ENCODE measurements at places on chromosomes 3 and 15. TPM values are rescaled to one million over a fixed set of nuclear protein-coding genes. Genes with fewer than 3 reads are reported as not detected.

ITGA11 gene
- 2.6 TPM for total RNA-seq

SPINT1 gene
- total RNA-seq = 3.2 TPM

PLXNB1 gene
- 32.2 TPM for total RNA-seq

RTP1 gene
- total RNA-seq = not detected

CSPG5 gene
- 0.67 TPM for total RNA-seq

GABRR3 gene
- not detected for total RNA-seq

SERPINI2 gene
- total RNA-seq = not detected

ANO10 gene
- total RNA-seq = 44.9 TPM

SLC22A13 gene
- total RNA-seq = under 0.01 TPM

SRGAP3 gene
- 0.98 TPM for total RNA-seq

GOLGA8J gene
- not detected for total RNA-seq

THAP10 gene
- 2.8 TPM for total RNA-seq

KLHL40 gene
- total RNA-seq = not detected

DPPA4 gene
- total RNA-seq = not detected

C3orf62 gene
- total RNA-seq = 0.98 TPM

PRRT3 gene
- 2.0 TPM for total RNA-seq

SLC38A3 gene
- not detected for total RNA-seq

MNS1 gene
- 0.48 TPM for total RNA-seq

WDR6 gene
- 91.5 TPM for total RNA-seq

FHIT gene
- 1.4 TPM for total RNA-seq

ATP8B4 gene
- 0.29 TPM for total RNA-seq

TRIM42 gene
- total RNA-seq = not detected

PCBP4 gene
- total RNA-seq = 30.8 TPM

CHST2 gene
- total RNA-seq = 29.7 TPM

MESP1 gene
- total RNA-seq = 0.10 TPM

CTXN2 gene
- not detected for total RNA-seq

C3orf70 gene
- 0.67 TPM for total RNA-seq

C3orf85 gene
- not detected for total RNA-seq

TGM4 gene
- total RNA-seq = 0.33 TPM

IL17RC gene
- 28.4 TPM for total RNA-seq

GRIP2 gene
- not detected for total RNA-seq

CCR3 gene
- total RNA-seq = not detected

FRMD5 gene
- 12.7 TPM for total RNA-seq

CIB2 gene
- 2.9 TPM for total RNA-seq

GPR62 gene
- total RNA-seq = under 0.01 TPM

CHMP2B gene
- 31.8 TPM for total RNA-seq

C2CD4A gene
- total RNA-seq = 1.2 TPM

LAMB2 gene
- 255 TPM for total RNA-seq

All from vein endothelial cell (primary cell).